ENCODE measurements at places on chromosomes 1 and 21.

GRCh38 chr1:184463680-184464079 is 76.9 kb downstream of the C1orf21 start:
- no peak for DNase-seq

GRCh38 chr21:45217010-45217409 is 70.7 kb downstream of the POFUT2 start:
- no peak for DNase-seq

GRCh38 chr1:204435872-204436271 is 24.3 kb upstream of the PPP1R15B start:
- no peak for DNase-seq

GRCh38 chr1:41122851-41123518 is 101.5 kb upstream of the SLFNL1 start:
- no peak for DNase-seq

- no peak for DNase-seq
Observed at GRCh38 chr1:156319664-156320063, 18.4 kb downstream of the CCT3 start.

DNA sequence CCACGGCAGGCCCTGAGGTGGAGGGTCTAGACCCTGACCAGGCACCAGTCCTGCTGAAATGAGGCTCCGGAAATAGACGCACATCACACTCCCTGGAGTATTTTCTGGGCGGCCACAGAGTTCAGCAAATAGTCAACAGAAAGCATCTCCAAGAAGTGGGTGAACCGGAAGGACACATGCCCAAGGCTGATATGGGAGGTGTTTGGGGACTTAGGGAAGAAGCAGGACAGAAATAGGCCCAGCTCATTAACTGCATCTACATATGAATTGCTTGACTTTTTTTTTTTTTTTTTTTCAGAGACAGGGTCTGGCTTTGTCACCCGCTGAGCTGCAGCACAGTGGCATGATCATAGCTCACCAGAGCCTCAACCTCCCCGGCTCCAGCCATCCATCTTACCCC is 36.5 kb upstream of the GPR157 start:
- DNase-seq, result no peak

- no peak for DNase-seq
Observed at GRCh38 chr1:36440044-36440443, 10.2 kb downstream of the OSCP1 start.

GRCh38 chr1:186568221-186568620 is 107.3 kb upstream of the PDC start:
- DNase-seq, result no peak

- DNase-seq, result no peak
Observed at GRCh38 chr1:242546849-242547729, 22.6 kb upstream of the PLD5 start.

- no peak for DNase-seq
Observed at GRCh38 chr1:108503062-108503733, 53.1 kb downstream of the NBPF6 start.

DNA sequence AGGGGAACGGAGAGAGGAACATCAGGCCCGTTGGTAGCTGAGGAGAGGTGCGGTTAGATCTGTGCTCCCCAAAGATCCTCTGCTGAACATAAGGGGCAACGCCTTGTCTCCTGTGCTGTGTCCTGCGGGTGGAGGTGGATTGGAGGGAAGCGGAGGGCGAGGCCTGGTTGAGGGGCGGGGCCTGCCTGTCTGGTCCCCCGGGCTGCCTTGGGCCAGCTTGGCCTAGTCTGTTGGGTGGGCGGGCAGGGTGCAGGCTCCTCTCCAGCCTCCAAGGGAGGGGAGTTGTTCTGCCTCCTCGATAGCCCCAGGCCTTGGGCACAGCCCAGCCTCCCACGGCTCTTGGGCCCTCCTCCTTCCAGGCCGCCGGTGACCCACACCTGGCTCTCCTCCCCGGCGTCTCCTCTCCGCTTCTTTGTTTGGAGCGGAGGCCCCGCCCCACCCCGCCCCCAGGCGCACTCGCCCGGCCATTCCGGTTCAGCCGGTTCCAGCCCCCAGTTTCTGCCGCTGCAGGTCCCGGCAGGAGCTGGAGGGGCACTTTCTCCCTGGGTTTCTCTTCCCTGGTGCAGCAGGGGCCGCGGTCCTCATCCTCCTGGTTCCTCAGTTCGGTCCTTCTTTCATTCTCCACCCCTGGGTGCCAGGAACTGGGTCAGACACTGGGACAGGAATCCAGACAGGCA is 19.4 kb downstream of the PTPRF start:
- peak; percentile 75 for DNase-seq

DNA sequence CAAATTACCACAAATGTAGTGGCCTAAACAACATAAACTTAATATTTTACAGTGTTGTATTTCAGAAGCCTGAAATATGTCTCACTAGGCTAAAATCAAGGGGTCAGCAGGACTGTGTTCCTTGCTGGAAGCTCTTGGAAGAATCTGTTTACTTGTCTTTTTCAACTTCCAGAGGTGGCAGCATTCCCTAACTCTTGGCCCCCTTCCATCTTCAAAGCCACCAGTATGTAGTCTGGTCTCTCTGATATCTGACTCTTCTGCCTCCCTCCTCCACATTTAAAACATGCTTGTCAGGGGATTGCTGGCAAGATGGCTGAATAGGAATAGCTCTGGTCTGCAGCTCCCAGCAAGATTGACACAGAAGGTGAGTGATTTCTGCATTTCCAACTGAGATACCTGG is 567.5 kb downstream of the PLA2G4A start:
- DNase-seq, result no peak

DNA sequence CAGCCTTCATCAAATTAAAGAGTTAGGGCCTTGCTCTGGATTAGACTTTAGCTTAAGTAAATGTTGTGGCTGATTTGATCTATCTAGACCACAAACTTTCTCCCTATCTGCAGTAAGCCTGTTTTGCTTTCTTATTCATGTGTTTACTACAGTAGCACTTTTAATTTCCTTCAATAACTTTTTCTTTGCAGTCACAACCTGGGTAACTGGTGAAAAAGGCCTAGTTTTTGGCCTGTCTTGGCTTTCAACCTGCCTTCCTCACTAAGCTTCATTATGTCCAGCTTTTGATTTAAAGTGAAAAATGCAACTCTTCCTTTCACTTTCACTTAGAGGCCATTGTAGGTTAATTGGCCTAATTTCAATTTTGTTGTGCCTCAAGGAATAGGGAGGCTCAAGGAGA is 12.5 kb upstream of the LPGAT1 start:
- no peak for DNase-seq

- DNase-seq, result no peak
Observed at GRCh38 chr1:197976368-197976767, 59.2 kb downstream of the LHX9 start.

DNA sequence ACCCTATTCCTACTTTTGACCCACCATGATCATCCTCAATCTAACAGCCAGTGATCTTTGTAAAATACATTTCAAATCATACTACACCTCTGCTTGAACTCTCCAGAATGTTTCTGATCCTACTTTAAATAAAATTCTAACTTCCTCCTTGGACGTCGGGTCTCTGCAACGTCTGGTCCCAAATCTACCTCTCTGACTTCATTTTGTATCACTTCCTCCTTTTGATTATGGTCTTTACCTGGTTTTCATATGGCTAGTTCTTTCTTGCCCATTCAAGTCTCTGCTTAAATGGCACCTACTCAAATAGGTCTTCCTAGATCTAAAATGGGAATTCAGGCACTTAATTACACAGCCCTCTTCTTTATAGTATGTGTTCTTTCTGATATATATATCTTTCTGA is 18.2 kb downstream of the PLPPR4 start:
- no peak for DNase-seq

DNA sequence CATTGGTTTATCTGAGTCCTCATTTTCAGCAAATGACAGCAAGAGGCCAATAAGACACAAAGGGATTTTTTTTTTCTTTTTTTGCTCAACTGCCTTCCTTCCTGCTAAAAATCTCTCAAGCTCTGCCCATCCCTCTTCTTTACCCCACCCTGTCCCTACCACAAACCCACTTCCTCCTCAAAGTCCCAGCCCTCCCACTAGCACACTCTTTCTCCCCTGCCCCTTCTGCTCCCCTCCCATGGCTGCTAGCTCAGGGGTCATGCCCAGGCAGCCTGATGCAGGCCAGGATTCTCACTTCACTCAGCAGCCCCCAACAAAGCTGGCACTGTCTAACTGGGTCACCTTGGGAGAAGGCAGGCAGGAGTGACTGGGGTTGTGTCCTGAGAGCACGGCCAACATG is 28.8 kb upstream of the PPP2R5A start:
- DNase-seq, result no peak

DNA sequence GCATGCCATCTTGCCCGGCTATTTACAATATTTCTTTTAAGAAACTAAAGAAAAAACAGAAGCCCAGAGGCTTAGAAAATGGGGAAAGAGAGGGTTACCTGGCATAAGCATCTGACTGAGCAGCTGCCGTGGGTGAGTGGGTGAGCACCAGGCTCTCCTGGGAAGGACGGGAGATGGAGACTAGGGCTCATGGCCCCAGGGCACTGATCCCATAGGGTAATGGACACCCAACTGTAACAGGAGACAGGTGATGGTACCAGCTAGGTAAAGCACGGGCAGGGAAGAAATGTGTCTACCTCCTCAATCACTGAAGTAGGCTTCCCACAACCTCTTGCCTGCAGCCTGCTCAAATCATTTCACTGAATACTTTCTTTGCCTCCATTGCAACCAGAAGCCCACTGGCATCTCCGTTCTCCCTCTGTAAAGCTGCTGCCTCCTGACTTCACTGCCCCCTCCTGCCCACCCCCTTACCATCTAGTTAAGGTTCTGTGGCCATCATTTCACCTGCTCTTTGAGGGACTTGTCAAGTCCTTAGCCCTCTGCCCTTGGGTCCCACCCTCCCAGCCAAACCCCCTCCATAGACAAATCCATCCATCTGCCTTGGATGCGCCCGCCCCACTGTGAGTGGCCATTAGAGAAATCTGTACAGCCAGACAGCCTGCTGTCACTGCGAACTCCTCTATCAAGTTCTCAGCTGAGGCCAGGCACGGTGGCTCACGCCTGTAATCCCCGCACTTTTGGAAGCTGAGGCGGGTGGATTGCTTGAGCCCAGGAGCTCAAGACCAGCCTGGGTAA is 6.2 kb downstream of the TMEM125 start:
- DNase-seq, result no peak

DNA sequence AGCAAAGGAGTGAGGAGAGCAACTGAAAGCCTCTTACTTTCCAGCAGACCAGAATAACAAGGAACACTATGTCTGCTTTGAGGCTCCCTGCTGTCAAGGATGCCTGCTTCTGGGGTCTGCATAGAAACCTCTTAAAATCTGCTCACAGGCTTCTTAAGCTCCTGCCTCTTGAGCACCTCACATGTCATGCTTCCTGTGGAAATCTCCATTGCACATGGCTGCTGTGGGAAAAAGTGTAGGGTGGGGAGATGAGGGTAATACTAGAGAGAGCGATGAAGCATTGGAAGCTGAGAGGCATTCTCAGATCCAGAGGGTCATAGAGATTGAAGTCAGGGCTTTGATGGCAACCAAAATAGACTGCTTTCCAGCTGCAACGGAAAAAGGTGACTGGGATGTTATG is 6.2 kb upstream of the HLX start:
- DNase-seq, result no peak

DNA sequence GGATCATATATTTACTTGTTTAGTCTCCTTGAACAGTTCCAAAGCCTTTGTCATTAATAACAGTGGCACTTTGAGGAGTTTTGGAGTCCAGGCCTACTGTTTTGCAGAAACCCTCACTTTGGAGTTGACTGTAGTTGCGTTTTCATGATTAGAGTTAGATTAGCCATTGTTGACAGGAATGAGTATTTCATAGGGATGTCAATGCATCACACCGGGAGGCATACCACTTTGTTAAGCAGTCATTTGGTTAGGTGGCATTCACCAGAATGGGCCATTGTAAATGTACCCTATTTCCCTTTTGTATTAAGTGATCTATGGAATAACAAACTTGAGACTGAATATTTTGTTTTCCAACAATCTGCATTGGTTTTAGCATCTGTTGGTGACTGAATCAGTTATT is 11.8 kb downstream of the MRPS6 start:
- no peak for DNase-seq

GRCh38 chr1:167934426-167935215 is 1.9 kb upstream of the DCAF6 start:
- no peak for DNase-seq

DNA sequence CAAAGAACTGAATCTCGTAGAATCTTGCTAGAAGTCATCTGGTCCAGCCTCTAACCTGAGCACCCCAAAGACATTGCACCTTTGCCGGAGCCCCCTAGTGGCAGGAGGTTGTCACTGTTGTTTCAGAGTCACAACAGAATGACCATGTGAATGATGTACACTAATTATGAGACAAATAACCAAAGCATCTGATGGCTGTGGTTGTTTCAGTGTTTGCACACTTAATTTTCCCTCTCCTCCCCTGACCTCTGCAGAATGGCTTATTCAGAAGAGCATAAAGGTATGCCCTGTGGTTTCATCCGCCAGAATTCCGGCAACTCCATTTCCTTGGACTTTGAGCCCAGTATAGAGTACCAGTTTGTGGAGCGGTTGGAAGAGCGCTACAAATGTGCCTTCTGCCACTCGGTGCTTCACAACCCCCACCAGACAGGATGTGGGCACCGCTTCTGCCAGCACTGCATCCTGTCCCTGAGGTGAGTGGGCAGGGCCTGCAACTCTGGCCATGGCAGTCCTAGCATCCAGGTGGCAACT is 26.4 kb downstream of the TRAF5 start:
- no peak for DNase-seq

- DNase-seq, result no peak
Observed at GRCh38 chr21:33136847-33137502, 67.0 kb downstream of the OLIG1 start.

DNA sequence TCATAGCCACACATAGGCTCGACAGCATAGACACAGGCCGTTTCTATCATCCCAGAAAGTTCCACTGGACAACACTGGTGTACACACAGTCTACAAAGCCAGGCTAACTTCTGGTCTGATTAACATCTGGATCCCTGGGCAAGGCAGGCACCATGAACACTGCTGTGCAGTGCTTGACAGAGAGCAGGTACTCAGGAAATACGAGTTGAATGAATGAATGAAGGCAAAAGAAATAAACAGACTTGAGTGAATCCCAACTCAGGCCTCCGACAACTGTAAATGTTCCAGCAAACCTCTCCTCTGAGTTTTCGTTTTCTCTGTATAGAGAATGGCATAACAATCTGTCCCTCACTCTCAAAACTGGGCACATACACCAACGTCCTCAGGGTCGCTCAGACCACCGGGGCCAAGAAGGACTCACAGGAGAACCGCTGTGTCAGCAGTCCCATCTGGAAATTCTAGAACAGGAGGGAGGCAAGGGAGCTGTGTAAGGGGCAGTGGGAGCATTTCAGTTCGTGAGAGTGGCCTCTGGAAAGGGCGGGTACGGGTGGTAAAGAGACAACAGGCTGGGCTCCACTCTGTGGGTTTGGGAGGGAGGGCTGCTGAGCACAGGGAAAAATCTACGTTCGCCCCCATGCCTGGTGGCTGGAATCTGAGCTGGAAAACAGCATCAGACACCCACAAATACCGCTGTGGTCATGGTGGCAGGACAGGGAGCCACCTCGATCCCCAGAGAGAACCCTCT is 15.1 kb upstream of the ECE1 start:
- DNase-seq, result no peak

GRCh38 chr1:199302554-199302953 is 663.7 kb downstream of the PTPRC start:
- DNase-seq, result no peak
